Foreskin keratinocyte (primary cell): ENCODE measurements at places on chromosomes 2 and 18. TPM values are rescaled to one million over a fixed set of nuclear protein-coding genes. Genes with fewer than 3 reads are reported as not detected.

The TFPI gene
- total RNA-seq, result 0.42 and 0.54 TPM in 2 replicates

The BOLL gene
- not detected in 2 replicates for total RNA-seq

The IL1F10 gene
- total RNA-seq, result not detected in 2 replicates

The LRRC30 gene
- total RNA-seq, result not detected in 2 replicates

The GKN1 gene
- total RNA-seq, result 0.41 TPM in 1 of 2 replicates, not detected in the other

The COBLL1 gene
- 14.5 and 20.0 TPM in 2 replicates for total RNA-seq

The NOL4 gene
- total RNA-seq, result not detected in 2 replicates

The GPBAR1 gene
- 0.14 and 0.18 TPM in 2 replicates for total RNA-seq

The ACAA2 gene
- total RNA-seq, result 12.0 and 15.4 TPM in 2 replicates

The CHRNG gene
- total RNA-seq, result not detected in 2 replicates

The HJURP gene
- 40.1 and 45.8 TPM in 2 replicates for total RNA-seq

The FAM228A gene
- 0.65 and 0.71 TPM in 2 replicates for total RNA-seq

The DNPEP gene
- total RNA-seq, result 59.9 and 64.0 TPM in 2 replicates

The CIB4 gene
- total RNA-seq, result not detected in 2 replicates

The HOXD8 gene
- 6.5 and 10.8 TPM in 2 replicates for total RNA-seq

The HOXD3 gene
- 0.32 and 1.2 TPM in 2 replicates for total RNA-seq

The DYNAP gene
- not detected in 2 replicates for total RNA-seq

The ZFP36L2 gene
- total RNA-seq, result 124 and 137 TPM in 2 replicates

The NPAS2 gene
- total RNA-seq, result 14.6 and 18.9 TPM in 2 replicates

The TRABD2A gene
- total RNA-seq, result 1.1 and 1.5 TPM in 2 replicates

The BCL11A gene
- 7.1 and 7.2 TPM in 2 replicates for total RNA-seq

The ASXL3 gene
- total RNA-seq, result not detected in 2 replicates

The G6PC2 gene
- not detected in 2 replicates for total RNA-seq

The PRKAG3 gene
- total RNA-seq, result not detected in 2 replicates

The TEKT4 gene
- total RNA-seq, result not detected in 2 replicates

The RTKN gene
- 143 and 188 TPM in 2 replicates for total RNA-seq

The GALNT5 gene
- total RNA-seq, result 10.2 and 14.4 TPM in 2 replicates

The CFAP65 gene
- not detected in 2 replicates for total RNA-seq

The SERPINB5 gene
- total RNA-seq, result 282 and 314 TPM in 2 replicates

The SGPP2 gene
- total RNA-seq, result 0.07 and 0.14 TPM in 2 replicates
